Pancreas (tissue), 10 donors: ENCODE measurements at places on chromosomes 3 and 15.
A peak's percentile ranks its signal among the peaks of the same experiment; 100 is the strongest.

DNA sequence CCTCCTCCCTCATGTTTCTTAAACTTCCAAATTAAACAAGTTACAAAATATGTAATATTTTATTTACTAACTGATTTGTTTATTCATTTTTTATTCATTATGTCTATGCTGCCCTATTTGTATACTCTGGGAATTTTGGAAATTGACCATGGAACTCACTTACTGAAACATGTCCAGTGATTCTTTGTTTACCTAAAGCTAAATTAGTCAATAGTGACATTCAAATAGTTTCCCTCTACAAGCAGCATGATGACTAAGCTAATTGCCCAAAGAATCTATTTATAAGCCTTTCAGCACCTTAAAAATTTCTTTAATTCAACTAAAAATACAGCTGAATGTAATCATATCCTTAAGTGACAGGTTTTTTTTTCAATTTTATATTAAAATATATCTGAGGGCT is 437.7 kb downstream of the SI start:
- no peak for DNase-seq

- no peak for DNase-seq
Measured at GRCh38 chr3:85455561-85456200, 496.9 kb downstream of the CADM2 start.

GRCh38 chr3:10703875-10704274 is 112.2 kb upstream of the SLC6A11 start:
- DNase-seq, result no peak

GRCh38 chr3:26712211-26713026 is 89.8 kb downstream of the LRRC3B start:
- DNase-seq, result no peak

- no peak for DNase-seq
Measured at GRCh38 chr3:68060191-68060590, 405.8 kb upstream of the SUCLG2 start.

DNA sequence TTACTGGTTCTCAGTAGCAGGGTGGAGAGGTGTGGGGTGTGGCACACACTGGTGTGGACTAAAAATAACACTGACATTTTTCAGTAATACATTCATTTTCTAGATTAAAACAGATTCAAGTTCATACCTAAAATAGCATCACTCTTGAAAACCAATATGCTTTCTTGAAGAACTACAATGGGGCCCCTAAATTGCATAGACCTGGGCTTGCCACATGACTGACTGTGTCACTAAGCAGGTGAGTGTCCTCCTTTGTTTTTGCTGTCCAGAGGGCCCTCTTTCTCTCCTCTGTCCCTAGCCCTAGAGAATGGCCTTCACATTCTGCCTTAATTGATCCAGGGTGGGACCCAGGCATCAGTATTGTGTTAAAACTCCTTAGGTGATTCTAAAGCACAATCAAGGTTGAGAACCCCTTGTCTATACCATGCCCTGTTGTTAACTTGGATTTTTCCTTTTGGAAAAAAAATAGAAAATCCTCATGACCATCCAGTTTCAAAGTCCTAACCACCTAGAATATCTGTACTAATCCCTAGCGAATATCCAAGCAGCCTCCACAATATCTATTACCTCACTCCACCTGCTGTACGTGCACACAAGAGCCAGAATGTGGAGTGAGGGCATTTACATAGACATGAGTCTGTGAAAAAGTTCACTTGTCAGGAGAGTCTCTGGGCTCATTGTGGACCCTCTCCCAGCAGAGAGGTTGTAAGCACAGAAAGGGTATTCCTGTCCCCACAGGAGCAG is 18.7 kb upstream of the TMEM41A start:
- no peak for DNase-seq

DNA sequence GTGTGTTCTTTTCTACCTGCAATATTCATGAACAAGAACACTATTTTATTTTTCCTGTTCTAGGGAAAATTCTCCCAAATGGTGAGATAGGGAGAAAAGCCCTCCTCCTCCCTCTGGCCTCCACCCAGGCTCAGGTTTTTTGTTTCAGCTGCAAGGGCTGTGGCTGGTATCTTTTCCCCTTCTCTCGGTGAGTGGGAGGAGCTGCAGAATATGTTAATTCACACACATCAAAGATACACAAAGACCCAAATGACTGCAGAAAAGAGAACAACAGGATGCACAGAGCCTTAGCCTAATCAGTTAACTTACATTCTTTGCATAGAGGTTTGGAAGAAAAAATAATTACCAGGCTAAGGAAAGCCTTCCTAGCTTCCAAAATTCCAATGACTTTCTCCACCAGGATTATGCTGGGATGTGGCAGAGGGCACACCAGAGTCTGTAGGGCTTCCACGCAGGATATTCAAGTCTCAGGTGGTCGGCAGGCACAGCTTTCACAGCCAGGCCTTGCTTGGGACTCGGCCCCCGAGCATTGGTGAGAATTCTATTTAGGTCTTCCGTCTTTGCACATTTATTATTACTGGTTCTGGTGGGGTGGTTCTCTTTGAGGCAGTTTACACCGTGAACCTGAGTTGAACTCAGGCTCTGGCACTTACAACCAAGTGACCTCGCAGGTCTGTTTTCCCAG is 64.9 kb downstream of the ABHD5 start:
- no peak for DNase-seq

DNA sequence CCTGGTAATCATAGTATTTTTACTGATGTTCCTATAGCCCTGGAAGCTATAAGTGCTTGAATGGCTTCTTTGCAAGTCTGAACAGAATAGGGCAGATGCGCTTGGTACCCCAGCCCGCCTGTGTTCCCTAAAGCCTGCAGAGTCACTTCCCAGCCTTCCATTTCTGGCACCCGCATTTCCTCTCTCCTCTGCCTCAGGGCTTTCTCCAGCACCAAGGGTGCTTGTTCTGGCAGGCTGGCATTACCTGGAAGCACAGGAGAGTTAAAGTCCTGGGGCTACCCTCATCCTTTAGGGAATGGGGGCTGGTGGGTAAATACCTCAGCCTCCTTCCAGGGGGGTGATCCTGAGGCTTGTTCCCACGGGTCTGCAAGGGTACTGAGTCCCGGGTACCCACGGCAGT is 7.4 kb upstream of the CHRNA3 start:
- no peak for DNase-seq

DNA sequence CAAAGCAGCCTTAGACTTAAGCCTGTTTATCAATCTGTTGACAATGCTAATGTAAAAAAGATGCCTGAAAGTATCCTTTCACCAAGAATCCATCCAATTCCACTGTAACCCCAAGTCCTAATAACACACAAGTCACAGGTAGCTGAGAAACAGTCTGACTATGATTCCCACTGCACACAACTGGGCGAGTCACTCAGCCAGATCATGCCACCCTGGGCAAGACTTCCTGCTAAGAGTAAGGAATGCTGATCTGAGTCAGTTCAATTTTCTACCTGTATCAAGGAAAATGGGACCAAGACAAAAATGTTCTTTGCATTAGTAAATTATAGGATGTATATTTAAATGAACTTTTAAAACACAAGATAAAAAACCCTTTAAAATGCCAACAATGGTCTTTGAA is 33.3 kb downstream of the NPTN start:
- DNase-seq, result no peak

DNA sequence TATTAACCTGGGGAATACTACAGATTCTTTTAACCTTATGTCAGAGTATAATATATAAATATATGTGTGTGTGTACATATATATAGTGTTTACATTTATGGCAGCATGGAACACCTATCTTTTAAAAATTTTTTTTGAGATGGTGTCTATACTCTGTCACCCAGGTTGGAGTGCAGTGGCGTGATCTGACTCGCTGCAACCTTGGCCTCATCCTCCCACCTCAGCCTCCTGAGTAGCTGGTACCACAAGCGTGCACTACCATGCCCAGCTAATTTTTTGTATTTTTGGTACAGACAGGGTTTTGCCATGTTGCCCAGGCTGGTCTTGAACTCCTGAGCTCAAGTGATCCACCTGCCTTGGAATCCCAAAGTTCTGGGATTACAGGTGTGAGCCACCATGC is 18.5 kb upstream of the ERICH6 start:
- DNase-seq, result no peak

- DNase-seq, result no peak
Measured at GRCh38 chr3:183396662-183397391, 31.6 kb downstream of the MCF2L2 start.

- DNase-seq, result no peak
Measured at GRCh38 chr3:35932995-35933394, 293.7 kb downstream of the ARPP21 start.

- DNase-seq, result no peak
Measured at GRCh38 chr3:170418422-170419398, at the start of gene CLDN11. TSS of gene CLDN11 (plus strand) at chr3:170418868. CDS start at chr3:170419067, 199 bp downstream.

DNA sequence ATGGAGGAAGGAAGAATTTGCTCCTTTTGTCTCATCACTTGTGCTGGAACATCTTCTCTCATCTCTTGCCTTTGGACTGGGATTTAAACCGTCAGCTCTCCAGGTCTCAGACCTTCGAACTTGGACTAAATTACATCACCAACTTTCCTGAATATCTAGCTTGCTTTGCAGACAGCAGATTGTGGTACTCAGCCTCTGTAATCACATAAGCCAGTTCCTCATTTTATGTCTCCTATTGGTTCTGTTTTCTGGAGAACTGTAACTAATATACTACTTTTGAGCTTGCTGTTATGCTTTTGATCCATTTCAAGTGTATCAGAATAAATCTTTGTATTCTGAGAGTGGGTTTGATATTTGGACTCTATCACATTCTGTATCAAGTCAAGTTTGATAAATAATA is 164.3 kb upstream of the VEPH1 start:
- DNase-seq, result no peak

- DNase-seq, result no peak
Measured at GRCh38 chr15:77195586-77195985, 124.7 kb upstream of the TSPAN3 start.

DNA sequence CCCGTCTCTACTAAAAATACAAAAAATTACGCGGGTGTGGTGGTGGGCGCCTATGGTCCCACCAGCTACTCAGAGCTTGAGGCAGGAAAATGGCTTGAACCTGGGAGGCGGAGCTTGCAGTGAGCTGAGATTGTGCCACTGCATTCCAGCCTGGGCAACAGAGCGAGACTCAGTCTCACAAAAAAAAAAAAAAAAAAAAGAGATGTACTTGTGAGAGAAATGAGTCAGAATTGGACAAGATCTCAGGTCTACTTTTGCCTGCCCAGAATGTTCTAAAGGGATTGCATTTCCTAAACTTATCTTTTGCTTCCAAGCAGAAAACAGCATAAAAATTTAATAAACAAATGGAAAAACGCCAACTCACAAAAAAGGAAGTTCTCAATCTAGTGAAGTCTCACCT is 167.5 kb downstream of the NR2F2 start:
- no peak for DNase-seq

- DNase-seq, result no peak
Measured at GRCh38 chr3:156952011-156952410, 125.9 kb downstream of the LEKR1 start.

GRCh38 chr3:58035524-58036255 is 27.5 kb downstream of the FLNB start:
- no peak for DNase-seq

- no peak for DNase-seq
Measured at GRCh38 chr15:95603802-95604201, 726.7 kb upstream of the NR2F2 start.

DNA sequence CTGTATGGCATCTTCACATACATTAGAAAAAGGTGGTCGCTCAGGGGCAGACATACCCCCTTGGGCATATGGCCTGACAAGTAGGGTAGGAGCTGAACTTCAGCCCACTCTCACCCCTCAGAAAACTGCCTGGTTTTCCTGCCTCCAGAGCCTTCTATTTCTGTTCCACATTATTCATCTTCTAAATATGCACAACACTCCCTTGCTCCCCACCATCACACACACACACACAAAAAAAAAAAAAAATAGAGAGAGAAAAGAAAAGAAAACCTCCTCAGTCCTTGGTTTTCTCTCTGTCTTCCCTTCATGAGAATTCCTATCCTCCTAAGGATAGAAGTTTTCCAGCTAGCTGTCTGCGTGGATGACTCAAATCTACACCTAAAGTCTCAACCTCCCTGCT is 5.6 kb upstream of the ROPN1 start:
- no peak for DNase-seq

GRCh38 chr15:68930268-68931022 is at the start of gene SPESP1:
TSS of gene SPESP1 (plus strand) at chr15:68930525. CDS start at chr15:68930654, 129 bp downstream.
- peak; percentile 61 for DNase-seq

- DNase-seq, result no peak
Measured at GRCh38 chr3:122366379-122366749, 16.7 kb downstream of the MIX23 start.

GRCh38 chr15:63165166-63165859 is 8.0 kb upstream of the RPS27L start:
- DNase-seq, result no peak

DNA sequence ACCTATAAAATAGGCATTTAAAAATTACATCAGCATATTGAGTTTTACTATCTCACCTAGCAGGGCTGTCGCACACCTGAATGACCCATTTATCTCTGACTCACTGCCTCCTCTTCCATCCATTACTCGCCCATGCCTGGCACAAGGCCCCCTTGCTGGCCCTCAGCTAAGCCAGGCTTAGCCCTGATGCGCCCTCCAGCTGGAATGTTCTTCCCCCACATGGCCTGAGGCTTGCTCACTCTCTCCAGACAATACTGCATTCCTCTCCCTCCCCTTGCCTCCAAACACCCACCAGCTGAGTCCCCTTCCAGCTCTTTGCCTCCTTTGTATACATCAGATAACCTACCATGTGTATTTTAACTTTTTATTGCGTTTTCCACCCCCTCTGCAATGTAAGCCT is 7.2 kb downstream of the SH3BP5 start:
- DNase-seq, result no peak

DNA sequence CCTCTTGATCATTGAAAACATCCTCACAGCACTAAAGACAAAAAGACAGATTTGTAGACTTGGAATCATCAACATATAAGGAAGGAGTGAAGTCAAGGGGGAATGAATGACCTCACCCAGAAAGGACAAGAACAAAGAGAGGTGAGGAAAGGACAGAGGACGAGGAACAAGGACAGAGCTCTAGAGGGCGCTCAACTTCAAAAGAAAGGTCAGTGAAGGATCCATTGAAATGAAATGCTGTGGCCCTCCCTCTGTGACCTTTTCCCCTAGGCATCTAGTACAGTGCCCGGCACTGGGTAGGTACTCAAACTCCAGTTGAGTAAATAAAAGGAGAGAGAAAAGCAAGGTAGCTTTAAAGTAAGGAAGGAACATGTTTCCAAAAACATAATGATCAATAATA is 2.6 kb downstream of the ATP8B4 start:
- DNase-seq, result no peak

DNA sequence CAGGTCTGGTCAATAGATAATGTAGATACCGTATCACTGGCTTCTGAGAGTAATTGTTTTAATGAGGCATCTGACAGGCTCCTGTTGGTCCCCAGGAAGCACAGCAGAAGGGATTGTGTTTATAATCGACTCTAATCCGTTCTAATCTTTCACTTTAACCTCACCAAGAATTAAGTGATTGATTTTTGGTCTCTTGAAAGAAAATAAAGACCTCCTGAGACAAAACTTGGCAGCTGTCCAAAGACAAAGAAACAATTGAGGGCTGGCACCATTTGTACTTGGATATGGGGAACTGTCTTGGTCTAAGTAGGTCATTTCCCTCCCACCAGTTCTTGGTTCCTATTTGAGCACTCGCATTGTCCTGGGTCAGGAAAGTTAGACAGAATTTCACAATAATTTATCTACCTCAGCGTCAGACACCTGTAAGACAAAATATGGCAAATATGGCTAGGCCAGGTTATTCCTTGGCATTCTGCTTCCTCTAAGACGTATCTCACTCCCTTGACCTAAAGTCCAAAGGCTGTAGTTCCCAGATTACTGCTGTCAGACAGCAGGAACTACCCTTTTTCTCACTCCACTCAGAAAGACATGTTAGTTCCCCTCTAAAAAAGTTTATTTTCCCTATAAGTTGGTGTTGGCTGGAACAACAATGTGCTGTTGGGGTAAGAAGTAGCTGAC is 22.7 kb upstream of the CD96 start:
- no peak for DNase-seq

- DNase-seq, result no peak
Measured at GRCh38 chr15:50145451-50145872, 26.4 kb upstream of the ATP8B4 start.
